ENCODE measurements at places on chromosomes 3 and 15.

DNA sequence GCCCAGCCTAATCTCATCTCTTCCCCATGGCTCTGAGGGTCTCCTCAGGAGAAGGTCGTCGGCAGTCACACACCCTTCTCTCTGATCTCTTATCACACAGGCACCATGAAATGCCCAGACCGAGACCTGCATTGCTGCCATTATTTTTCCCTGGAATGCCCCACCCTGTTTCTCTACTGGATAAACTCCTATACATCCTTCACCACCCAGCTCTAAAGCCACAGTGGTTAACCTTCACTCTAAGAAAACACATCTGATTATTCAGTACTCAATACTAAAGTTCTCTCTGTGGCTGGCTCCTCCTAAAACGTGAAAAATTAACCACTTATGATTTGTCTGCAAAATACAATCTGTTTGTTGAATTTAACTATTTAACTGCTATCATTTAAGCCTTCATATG is 43.3 kb downstream of the RORA start:
- DNase-seq = no peak

DNA sequence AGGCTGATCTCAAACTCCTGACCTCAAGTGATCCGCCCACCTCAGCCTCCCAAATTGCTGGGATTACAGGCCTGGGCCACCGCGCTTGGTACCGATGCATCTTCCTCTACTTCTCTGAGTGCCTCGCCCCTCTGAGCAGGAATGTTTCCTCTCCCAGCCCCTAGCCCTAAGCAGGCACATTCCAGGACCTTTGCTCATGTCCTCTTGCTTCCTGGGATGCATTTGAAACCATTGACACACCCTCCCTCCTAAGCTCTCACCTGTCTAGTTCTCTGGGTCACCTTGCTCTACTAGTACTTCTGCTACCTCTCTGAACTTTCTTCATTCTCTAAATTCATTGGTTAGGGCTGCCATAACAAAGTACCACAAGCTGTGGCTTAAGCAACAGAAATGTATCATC is 17.9 kb upstream of the UACA start:
- no peak for DNase-seq

DNA sequence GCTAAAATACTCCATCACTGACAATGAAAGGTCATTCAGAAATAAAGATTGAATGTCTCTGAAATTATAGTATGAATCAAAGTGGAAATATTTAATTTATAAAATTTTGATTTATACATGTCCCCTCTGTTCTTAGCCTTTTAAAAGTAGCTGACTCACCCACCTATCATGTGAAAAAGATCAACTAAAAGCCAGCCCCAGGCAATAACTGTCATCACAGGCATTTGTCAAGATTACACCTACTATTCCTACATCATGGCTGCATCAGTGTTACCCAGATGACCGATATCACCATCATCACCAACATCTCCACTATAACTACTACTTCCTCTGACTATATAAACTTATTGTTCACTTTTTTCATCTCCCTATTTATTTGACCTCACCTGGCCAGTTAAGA is 14.3 kb upstream of the PIK3R4 start:
- DNase-seq = no peak

DNA sequence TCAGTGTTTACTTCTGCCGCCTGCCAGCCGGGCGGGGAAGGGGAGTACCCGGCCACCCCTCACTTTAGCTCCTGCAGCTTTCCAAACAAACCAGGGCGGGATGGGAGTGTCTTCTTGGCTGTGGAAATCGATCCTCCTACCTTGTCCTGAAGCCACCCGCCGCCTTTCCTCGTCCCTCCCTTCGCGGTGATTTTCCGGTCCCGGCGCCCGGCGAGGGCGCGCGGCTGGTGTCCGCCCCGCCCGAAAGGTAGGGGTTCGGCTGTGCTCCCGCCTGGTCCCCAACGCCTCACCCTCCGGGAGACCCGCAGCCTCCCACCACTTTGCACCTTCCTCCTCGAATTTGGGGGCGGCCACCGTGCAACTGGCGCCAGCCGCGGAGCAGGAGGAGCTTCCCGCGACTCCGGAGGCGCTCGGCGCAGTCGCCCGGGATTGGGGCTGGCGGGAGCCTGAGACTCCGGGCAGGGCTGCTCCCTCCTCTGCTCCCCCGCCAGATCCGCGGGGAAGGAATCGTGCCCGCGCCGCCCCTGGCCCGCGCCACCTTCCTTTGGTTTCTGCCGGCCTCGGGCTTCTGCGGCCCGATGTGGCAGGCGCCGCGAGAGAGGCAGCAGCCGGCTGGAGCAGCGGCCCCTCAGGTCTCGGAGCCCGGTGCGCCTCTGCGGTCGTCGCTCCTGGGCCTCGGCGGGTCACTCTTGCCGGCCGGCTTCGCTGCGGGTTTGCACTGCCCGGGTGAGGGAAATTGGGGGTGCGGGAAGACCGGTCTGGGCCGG is 30.7 kb upstream of the ST3GAL6 start:
- peak; percentile 92 for DNase-seq

DNA sequence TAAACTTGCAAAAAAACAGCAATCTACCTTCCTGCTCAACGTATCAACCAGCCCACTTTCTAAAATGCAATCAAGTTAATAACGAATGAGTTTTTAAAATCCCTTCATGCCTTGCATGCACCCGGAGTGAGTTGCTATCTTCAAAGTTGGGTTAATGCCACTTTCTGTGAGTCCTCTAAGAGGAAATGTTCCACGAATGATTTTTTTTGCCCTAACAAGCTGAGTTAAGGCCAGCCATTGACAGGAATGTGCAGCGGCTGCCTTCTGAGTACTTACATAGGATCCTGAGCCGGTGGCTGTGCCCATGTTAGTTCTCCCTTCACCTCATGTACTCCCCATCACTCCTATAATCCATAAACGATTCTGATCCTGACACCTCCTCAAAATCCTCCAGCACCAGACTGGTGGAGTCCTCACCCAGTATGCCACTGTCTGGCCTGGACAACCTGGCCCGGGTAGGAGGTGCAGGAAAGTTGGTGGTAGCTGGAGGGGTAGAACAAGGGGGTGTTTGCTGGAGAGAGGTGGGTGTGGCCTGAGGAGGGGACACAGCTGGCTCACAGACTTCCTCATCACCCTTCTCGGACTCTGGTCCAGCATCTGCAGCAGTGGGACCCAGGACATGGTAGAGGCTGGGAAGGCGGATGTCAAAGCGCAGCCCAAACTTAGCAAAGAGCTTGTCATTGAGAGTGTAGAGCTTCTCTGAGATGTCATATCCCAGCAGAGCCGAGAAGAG is 12.4 kb downstream of the POPDC2 start:
- DNase-seq = no peak

- DNase-seq = no peak
These were observed 114.2 kb upstream of the UMPS start for GRCh38 chr3:124615896-124616543.

DNA sequence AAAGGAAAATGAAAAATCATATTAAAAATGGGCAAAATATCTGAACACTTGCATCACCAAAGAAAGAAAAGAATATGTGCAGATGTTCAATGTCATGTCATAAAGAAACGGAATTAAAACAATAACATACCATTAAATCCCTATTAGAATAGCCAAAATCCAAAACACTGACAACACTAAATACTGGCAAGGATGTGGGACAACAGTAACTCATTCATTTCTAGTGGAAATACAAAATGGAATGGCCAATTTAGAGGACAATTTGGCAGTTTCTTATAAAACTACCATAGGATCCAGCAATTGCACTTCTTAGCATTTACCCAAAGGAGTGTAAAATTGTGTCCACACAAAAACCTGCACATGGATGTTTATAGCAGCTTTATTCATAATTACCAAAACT is 542.5 kb upstream of the UBE2E2 start:
- DNase-seq = no peak

- peak; percentile 17 for DNase-seq
These were observed 9.2 kb downstream of the ZIC1 start for GRCh38 chr3:147418371-147418781.

DNA sequence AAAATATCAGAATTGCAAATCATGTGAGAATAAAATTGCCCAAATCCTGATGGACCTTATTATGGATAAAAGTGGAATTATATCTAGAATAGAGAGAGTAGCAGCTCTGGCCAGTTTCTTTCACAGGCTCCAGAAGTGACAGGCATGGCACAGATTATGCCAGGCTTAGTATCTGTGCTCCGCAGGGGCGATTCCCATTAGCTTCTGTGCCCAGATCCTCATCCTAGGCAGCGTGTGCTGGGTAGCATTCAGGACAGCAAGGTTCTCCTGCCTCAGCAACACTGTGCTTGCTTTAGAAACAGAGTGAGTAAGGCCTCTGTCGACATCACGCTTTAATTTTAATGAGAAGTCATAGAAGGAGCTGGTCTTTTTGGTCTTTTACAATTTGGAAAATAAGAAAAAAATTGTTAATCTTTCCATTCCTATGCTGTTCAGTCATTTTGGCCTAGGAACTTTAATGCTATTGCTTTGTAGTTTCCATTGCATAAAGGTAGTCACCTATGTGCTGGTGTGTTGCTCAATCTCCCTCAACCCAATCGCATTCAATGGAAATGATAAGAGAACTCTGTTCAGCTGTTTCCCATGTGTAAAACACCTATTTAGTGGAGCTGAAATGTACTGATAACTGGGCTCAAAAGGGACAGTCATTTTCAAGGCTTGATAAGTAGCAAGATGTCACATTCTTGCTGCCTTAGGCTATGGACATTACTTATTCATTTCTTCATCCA is 770.1 kb downstream of the AGBL1 start:
- no peak for DNase-seq

GRCh38 chr3:106794442-106794841 is 582.8 kb upstream of the CCDC54 start:
- DNase-seq = no peak

DNA sequence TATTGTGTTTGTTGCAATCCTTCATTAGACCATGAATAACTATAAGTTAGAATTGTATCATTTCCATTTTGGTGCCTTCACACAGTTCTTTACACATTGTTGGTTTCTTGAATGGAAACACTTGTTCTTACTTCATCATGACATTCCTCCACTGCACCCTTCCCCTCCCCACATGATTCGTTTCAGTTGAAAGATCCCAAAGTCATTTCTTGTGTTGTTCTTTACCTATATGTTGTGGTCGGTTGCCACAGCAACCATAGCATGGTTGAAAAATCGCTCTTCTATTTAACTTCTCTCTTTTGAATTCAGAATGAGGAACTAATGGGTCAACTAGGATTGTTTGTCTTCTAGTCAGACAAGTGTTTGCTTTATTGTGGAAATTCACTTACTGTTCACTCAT is 103.3 kb downstream of the IL1RAP start:
- no peak for DNase-seq

DNA sequence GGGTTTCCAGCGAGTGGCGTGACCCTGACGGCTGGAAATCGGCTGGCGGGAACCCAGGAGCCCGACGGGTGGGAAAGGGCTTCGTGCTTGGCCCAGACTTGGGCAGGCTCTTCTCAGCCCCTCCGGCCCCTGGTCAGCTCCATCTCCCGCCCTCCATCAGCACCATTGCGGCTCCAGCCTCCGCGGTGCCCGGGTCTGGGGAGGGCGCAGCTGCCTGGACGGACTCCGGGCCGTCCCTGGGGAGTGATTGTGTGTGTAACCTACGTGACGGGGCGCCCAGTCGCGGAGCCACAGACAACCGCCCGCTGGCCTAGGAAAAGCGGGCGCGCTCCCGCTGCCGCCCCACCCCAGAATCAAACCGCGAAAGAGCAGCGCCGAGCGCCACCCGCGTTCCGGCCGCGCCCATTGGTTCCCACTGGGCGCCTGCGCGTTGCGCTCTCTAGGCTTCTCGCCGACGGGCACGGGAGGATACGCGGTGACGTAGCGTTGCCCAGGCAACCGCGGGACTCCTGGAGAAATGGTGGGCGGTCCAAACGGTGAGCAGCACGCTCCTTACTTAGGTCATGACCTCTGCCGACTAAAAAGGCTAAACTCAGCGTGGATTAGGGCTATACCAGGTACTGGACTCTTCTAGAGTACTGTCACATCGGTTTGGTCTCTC is at the start of gene CFAP20DC:
TSS of gene CFAP20DC (minus strand) at position 355 of the 661 bp plus-strand sequence. CDS start 394 bp downstream, outside the sequence.
- peak; percentile 96 for DNase-seq

DNA sequence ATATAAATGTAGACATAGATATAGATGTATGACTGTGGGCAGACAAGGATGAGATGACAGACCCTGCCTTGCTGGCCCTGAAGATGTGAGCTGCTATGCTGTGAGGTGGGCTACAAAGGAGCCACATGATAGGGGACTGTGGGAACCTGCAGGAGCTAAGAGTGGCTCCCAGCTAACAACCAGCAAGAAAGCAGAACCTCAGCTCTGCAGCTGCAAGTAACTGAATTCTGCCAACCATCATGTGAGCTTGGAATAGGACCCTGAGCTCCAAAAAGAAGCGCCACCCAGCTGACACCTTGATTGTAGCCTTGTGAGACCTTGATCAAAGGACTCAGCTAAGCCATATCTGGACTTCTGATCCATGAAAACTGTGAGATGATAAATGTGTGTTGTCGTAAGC is 123.3 kb upstream of the GRM7 start:
- no peak for DNase-seq

- DNase-seq = peak; percentile 72
These were observed 519 bp downstream of the ABHD6 start for GRCh38 chr3:58237941-58238681.

- DNase-seq = no peak
These were observed 110.8 kb downstream of the VGLL4 start for GRCh38 chr3:11532931-11533391.

GRCh38 chr15:71484080-71484479 is 326.3 kb upstream of the NR2E3 start:
- no peak for DNase-seq

DNA sequence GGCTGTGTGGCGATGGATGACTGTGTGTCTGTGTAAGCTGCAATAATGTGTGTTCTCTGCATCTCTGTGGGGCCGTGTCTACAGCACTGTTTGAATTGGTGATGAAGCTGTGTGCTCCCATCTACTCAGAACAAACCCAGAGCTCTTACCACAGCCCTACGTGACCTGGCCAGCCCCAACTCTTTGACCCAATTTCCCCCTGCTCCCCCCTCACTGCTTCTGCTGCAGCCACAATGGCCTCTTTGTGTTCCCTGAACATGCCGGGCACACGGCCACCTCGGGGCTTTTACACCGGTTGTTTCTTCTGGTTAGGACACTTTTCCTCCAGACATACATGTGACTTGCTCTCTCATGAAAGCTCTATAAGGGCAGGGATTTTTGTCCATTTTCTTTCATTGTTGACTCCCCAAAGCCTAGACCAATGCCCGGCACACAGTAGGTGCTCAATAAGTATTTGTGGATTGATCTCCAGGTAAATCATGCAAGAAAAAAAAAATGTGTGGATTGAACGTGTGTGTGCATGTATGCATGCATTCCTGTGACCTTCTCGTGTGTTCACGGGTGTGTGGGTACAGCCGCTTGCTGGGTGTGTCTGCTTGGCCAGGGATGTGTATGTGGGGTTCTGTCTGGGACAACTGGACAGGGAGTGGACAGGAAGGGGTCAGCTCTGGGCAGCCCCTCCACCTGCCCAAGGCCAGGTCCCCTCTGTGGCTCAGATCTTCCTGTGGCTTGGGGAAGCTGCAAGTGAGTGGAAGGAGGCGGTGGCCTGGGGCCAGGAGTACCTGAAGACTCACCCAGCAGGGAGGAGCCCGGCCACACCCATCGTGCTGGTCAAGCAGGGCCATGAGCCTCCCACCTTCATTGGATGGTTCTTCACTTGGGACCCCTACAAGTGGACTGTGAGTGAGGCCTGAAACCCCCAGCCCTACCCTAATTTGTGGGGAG is 14.8 kb downstream of the VILL start:
- DNase-seq = peak; percentile 73

GRCh38 chr15:50143255-50143860 is 24.3 kb upstream of the ATP8B4 start:
- no peak for DNase-seq

Data from retina (tissue), 1 donor.